Stimulated activated CD4-positive, alpha-beta T cell treated with anti-CD3 and anti-CD28 coated beads, Interleukin-12 subunit alpha, Interleukin-12 subunit beta, amount 100 ng/mL, for 4 hours (primary cell): ENCODE measurements at places on chromosomes 11 and 22.
A peak's percentile ranks its signal among the peaks of the same experiment; 100 is the strongest.

GRCh38 chr11:10478574-10479550 lies 23.8 kb downstream of the AMPD3 start:
- DNase-seq = no peak

GRCh38 chr22:27512283-27512761 lies 289.2 kb downstream of the MN1 start:
- no peak for DNase-seq

DNA sequence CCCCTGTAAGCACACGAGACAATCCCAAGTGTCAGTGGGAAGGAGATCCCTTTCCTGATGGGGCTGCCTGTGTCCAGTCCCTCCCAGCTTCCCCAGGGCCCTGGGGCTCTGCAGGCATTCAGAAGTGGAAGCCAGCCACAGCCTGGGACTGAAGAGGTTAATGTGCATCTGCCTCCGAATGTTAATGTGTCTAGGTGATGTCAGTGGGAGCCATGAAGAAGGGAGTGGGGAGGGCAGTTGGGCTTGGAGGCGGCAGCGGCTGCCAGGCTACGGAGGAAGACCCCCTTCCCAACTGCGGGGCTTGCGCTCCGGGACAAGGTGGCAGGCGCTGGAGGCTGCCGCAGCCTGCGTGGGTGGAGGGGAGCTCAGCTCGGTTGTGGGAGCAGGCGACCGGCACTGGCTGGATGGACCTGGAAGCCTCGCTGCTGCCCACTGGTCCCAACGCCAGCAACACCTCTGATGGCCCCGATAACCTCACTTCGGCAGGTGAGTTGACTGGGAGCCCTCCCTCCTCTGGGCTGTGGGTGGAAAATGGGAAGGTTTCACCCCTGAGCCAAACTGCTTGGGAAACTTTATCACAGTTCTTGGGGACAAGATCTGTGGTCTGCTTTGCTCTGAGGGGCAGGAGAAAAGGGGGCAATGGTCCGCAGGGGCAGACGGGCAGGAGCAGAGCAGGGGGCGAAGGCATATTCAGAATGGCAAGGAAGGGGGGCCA lies at the start of gene MCHR1:
Gene MCHR1, plus strand, starts transcription at position 236 of the 715 bp plus-strand sequence. Its CDS starts 169 bp downstream, at position 405.
- no peak for DNase-seq

DNA sequence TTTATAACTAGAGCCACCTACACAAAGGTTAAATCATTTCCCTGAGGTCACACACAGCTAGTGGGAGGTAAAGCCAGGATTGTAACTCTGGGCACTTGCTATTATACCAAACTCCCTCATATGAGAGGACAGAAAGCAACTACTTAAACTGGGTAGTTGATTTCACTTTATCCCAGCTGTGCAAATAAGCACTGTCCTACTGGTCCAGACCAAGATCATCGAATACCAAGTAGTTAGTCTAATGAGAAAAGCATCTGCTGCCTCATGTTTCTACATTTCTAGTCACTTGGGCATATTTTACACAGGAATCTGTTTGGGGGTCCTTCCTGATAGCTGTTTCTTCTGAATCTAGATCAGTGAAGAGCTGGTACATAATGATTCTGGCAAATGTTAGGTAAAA lies 178.6 kb upstream of the NARS2 start:
- no peak for DNase-seq

GRCh38 chr22:36999463-36999862 lies 19.8 kb downstream of the TST start:
- DNase-seq = no peak

GRCh38 chr11:46391578-46392420 lies at the start of gene CHRM4:
CHRM4 (minus strand) TSS chr11:46391776; CDS start chr11:46386557, 5,219 bp downstream.
- no peak for DNase-seq

GRCh38 chr11:62839050-62839945 lies at the start of gene WDR74:
WDR74 (minus strand) TSS chr11:62839590; CDS start chr11:62839570, 20 bp downstream.
- DNase-seq = peak; percentile 87

DNA sequence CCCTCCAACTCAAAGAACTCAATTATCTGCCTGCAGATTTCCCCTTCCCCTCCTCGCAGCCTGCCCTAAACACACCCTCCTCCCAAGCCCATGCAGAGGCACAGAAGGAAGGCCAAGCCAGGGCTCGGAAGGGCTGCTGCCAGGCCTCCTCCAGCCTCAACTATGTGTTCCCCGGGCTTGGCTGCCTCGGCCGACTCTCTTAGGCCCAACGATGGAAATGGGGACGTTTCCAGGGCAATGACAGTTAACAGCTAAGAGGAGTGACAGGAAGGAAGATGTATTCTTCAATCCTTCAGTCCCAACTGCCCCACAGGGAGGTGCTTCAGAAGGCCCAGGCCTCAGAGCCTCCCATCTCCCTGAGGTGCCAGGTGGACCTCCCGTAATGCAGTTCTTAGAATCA lies 104.0 kb upstream of the AKIP1 start:
- DNase-seq = no peak
